ENCODE measurements at places on chromosomes 3 and 15.

DNA sequence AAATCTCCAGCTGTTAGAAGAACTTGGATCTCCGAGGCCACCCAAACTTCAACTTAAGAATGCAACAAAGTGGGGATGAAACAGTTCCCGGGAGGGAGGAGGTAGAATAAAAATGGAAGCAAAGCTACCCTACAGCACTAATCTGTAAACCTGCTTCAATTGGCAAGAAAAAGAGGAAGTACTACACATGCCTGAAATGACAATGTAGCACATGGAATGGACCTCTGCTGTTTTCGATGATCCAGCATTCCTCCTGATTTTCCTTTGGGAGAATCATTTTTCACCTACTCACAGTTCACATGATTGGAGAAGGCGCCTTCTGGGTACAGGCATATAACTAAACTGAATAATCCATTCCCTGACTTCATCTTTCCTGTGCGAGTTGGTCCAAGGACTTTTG lies 1081.5 kb downstream of the FHIT start:
- no peak for DNase-seq

DNA sequence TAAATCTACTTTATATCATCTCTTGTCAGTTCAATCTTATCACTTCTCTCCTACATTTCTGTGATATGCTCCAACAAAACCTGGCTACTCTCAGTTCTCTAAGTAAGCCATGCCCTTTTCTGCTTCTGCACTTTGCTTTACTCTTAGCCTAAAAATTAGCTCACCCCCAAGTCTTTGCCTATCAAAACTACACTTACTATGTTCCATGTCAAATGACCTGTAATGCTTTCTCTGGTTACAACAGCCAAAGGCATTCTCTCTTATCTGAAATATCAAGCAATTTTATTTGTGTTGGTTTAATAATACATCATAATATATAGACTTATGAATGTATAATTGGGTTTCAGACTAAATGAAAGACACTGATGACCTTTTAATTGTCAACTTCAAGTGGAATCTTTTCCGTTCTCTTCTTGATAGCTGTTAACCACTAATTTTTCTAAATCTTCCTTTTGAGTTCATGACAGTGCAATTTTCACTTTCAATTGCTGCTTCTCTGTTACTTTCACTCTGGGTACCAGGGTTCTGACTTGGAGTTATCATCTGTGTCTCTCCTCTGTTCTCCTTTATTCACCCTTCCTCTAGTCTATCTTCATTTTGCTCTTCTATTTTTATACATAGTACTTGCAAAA lies 619.0 kb upstream of the GOLIM4 start:
- no peak for DNase-seq

DNA sequence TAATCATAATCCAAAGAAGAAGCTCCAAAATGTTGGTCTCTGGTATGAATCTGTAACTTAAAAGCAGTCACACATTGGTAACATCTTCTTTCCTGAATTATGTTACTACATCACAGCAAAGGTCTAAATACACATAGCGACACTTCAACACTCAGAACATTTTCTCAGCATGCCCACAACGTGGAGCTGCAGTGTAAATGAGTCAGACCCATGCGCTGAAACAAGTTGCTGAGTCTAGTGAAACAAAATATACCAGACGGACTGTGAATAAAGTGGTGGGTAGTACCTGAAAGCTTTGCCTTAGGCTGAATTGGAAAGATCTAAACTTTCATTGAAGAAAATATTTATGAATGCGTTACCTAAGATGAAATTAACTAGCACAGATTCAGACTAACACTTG lies 33.2 kb upstream of the GOLGA8B start:
- DNase-seq = no peak

- no peak for DNase-seq
Observed at GRCh38 chr15:96363707-96364106, 33.2 kb downstream of the NR2F2 start.

- DNase-seq = peak; percentile 72
Observed at GRCh38 chr3:46923559-46924350, 46.2 kb downstream of the PTH1R start.

DNA sequence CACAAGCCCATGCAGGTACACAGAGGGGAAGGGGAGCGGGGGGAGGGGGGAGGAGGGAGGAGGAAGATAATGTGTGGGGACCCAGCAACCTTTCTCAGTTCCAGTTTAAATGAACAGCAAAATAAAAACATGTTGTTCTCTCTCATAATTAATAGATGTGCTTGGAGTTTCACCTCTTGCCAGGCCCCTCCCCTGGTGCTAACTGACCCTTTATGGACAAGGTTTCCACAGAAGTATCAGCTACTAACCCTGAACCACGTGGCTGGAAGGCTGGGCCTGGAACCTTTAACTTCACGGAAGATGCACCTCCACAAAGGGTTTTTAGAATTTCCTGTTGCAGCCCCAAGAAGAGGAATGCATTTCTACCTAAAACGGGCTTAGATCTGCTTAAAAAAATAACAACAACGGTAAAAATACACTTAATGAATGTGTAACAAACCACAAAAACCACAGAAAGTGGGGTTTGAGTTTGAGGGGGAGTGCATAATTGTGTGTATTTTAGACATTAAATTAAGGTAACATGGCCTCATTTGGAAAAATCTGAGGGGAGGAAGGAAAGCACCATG lies 14.8 kb upstream of the SMAD3 start:
- no peak for DNase-seq

DNA sequence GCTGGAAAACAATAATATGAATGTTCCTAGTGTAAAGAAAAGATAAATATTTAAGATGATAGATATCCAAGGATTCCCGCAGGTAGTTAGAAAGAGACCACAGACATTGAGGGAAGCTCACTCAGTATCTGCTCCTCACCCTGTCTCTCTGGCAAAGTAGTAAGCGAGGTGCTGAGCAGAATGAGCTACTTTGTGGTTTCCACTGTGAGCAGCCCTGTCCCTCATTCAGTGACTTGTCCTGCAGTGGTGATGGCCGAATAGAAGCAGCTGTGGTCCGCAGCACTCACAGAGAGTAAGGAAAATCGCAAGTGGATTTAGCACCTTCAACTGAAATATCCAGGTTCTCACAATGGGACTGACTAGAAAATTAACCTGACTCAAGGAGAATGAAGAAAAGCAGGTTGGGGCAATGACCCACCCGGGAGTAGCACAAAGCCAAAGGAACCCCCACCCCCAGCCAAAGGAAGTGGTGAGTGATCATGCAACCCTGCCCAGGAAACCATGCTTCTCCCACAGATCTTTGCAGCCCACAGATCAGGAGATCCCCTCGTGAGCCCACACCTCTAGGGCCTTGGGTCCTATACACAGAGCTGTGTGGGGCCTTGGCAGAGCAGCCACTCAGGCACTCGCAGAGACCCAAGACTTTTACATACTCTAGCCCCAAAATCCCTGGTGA lies 21.8 kb upstream of the SLC25A38 start:
- DNase-seq = no peak

GRCh38 chr15:41932511-41933289 lies 38.8 kb upstream of the SPTBN5 start:
- DNase-seq = no peak

GRCh38 chr3:140599496-140599895 lies 78.4 kb upstream of the TRIM42 start:
- DNase-seq = no peak

- peak; percentile 40 for DNase-seq
Observed at GRCh38 chr15:63329567-63330350, 51.9 kb downstream of the CA12 start.

DNA sequence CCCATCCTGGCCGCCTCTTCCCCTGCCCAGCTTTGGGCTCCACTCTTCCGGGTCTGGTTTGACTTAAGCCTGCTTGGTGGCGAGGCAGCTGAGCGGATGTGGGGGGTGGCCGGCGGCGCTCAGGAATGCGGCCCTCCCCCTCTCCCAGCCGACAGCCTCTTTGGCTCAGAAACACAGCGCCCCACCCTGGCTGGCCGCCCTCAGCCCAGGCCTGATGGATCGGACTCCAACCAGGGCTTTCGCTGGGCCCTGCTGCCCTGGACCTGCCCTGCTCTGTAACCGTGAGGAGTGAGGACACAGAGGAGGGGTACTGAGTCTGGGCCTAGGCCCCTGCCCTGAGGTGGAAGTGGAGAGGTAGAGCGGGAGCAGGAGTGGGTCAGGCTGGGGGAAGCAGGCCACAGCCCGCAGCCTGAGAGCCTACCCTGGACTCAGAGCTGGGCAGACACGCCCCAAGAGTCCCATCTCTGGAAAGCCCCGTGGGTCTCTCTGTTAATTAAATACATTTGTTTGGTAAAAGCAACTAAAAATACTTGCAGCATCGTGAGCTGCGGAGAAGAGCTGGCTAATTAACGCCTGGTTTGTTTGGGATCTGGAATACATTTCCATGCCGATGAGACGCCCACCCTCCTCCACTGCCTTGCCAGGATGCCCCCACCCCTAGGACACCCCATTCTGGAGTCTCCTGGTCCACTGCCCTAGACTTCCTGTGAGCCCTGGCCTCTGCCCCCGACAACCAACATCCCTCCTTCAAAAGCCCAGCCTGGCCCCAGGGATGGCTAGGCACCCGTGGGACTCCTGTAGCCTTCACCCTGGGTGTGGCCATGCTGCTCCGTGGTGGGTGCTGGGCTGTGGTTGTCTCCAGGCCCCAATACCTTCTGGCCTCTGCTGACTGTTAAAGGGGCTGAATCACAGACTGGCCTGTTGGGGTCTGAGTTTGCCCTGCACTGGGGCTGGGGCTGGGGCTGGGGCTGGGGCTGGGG lies 19.6 kb downstream of the PLXNA1 start:
- peak; percentile 92 for DNase-seq

- no peak for DNase-seq
Observed at GRCh38 chr3:138349926-138350665, 1.7 kb downstream of the MRAS start.

- DNase-seq = no peak
Observed at GRCh38 chr3:174958671-174959328, 99.7 kb downstream of the NAALADL2 start.

DNA sequence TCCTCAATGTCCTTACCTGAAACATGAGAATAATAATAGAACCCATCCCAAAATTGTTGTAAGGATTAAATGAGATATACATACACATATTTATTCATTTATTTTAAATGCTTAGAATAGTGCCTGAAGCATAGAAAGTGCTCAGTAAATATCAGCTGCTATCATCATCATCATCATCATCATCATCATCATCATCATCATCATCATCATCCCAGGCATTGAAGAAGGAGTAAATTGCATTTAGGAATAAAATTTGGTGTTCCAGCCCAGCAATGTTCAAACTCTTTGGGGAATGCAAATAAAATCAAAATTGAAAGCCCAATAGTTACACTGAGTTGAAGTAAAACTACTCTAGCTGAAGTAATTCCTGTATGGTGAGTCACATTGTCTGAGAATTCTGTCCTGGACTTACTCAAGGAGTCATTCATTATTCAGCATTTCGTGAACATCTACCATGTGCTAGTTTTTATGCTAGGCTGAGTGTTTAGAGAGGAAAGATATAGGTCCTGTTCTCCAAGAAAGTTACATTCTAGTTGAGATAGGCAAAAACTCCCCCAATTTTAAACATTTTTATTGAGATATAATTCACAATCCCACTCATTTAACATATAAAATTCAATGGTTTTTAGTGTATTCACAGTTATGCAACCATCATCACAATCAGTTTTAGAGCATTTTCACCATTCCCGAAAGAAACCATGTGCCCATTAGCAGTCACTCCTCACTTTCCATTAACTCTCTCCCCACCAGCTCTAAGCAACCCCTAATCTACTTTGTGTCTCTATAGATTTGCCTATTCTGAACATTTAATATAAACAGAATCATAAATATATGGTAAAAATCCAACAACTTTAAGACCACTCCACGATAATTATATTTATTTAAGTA lies 107.2 kb downstream of the FRMD5 start:
- DNase-seq = no peak

GRCh38 chr3:108879915-108880314 lies 57.3 kb downstream of the TRAT1 start:
- DNase-seq = no peak

GRCh38 chr3:139532976-139533375 lies 6.6 kb downstream of the RBP1 start:
- no peak for DNase-seq

DNA sequence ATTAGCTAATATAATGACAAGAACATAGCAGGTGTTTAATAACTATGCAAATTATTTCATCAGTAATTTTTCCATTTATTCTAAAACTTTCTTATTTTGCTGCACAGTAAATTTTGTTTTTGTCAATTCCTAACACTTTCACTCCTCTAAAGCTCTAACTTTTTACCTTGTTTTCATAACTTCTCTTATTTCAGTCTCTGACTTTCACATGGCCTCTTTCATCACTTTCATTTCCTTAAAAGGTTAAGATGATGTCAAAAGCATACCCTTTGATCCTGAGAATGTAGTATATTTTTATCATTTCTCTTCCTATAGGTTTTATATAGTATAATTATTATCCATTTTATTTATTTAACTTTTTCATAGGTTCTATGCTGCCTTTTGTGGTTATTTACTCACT lies 1325.8 kb upstream of the ALCAM start:
- DNase-seq = no peak

DNA sequence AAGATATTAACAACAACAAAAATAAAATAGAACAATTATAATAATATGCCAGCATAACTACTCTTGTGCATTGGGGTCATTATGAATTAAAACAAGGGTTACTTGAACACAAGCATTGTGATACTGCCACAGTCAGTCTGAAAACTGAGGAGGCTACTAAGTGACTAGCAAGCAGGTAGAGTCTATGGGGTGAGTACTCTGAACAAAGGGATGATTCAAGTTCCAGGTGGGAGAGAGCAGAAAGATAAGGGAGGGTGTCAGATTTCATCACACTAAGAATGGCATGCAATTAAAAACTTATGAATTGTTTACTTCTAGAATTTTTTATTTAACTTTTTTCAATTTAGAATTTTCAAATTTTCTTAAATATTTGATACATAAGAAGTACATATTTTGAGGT lies 754.4 kb upstream of the GOLIM4 start:
- no peak for DNase-seq

DNA sequence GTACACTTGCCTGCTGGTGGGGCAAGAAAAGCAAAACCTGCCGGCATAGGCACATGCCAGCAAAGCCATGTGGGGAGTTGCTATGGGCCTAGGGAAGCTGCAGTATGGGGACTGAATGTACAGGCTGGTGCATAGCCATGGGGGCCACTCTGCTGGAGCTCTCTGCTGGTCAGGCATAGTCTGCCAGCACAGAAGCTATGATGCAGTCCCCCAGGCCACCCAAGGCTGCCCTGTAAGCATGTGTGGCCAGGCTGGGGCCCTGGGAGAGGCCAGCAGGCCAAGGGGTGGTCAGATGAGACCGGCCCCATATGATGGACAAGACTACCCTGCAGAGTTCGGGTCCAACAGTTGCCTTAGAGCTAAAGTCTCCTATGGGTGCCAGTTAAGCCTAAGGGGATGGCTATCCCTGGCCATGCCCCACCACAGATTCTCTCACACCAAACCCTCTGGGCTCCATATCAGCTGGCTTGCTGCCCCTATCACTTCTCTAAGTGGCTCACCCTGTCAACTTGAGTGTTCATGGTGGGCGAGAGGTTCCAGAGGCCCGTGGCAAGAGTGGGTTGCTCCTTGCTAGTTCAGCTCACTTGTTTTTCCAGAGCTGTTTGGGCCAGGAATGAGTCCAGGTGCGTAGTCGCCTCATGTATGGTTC lies 41.8 kb downstream of the CEP63 start:
- no peak for DNase-seq

GRCh38 chr3:151501171-151501922 lies 40.5 kb upstream of the IGSF10 start:
- no peak for DNase-seq

- no peak for DNase-seq
Observed at GRCh38 chr3:194718079-194718478, 32.4 kb downstream of the FAM43A start.

Measured in ecto neural progenitor cell (in vitro differentiated cells).